ENCODE measurements at places on chromosomes 1 and 21.

- no peak for DNase-seq
These were observed 538.0 kb upstream of the CAMK1G start for GRCh38 chr1:209045331-209046057.

GRCh38 chr1:180221462-180221861 is 8.6 kb upstream of the LHX4 start:
- DNase-seq = no peak

GRCh38 chr1:204885790-204886189 is 15.1 kb downstream of the NFASC start:
- DNase-seq = no peak

DNA sequence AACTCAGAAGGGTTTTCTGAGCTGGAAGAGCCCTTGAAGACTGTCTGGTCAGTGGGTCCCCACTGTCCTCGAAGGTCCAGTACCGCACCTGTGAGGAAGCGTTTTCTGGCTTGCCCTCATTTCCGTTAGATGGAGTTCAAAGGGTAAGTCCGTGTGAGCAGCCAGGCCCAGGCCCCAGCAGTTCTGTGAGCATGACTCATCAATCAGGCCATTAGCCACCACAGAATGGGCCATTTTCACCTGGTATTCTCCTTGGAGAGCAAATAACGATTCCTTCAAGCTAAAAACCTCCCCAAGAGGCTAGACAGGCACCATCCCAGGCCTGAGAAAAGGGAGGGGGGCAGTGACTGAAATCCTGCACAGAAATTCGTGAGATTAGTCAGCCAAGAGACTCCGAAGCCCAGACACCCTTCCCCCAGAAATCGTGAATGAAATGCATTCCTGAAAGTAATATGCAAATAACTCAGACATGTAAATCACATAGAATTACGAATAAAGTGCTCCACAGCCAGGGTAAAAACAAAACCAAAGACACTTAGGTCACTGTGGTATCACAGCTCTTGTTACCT is 66.0 kb downstream of the BCAR3 start:
- DNase-seq = no peak

DNA sequence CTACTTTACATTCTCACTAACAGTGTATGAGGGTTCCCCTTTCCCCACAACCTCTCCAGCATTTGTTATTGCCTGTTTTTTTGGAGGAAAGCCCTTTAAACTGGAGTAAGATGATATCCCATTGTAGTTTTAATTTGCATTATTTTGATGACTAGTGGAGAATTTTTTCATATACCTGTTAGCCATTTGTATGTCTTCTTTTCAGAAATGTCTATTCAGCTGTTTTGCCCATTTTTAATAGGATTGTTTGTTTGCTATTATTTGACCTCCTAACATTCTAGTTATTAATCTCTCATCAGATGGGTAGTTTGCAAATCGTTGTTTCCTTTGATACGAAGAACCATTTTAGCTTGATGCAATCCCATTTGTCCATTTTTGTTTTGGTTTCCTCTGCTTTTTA is 165.0 kb downstream of the GLUL start:
- no peak for DNase-seq

DNA sequence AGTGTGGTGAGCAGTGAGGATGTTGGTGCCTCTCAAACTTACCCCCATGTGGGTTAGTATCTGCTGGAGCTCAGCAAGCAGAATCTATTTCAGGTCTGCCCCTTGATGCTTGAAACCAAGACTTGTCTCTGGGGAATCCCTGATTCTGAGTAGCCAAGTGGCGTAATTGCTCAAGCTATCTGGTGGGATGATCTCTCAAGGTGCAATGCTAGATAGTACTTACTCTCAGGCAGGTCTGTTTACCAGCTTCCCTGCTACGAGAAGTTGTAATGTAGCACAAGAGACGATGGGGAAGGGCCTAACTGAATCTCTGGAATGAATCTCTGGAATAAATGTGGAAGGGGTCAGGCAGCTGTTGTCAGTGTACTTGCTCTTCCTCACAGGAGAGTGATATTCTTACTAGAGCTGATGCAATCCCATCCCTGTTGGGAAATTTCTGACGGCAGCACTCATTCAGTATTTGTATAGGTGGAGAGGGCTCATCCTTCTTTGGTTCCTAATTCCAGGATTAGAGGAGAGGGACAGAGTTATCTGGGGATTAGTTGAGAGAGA is 65.4 kb downstream of the MACF1 start:
- no peak for DNase-seq

- no peak for DNase-seq
These were observed 1.3 kb upstream of the ZP4 start for GRCh38 chr1:237891979-237892378.

- no peak for DNase-seq
These were observed 9.2 kb upstream of the SLAMF8 start for GRCh38 chr1:159817276-159818041.

- DNase-seq = no peak
These were observed 372.4 kb upstream of the PROX1 start for GRCh38 chr1:213615226-213615916.

- no peak for DNase-seq
These were observed 21.3 kb downstream of the SCAF4 start for GRCh38 chr21:31710586-31710985.

DNA sequence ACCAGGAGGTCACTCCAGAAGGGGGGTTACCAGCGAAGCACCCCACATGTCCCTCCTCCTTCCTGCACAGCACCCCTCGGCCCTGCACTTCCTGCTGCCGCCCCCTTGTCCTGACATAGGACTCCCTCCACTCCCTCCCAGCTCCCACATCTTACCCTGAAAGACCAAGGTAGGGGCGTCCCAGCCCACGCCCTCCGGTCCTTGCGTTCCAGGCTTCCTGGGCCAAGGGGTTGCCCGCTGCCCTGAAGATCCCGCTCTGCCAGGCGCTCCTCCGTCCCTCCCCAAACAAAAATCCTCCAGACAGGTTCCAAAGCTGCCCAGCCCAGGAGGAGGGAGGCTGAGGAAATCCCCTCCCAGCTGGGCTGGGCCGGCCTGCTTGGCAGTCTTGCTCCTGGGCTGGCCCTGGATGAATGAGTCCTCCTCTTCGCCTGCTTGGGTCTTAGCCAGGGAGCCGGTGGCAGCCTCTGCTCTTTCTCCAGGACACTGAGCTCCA is at the start of gene RHBDL2:
TSS of gene RHBDL2 (minus strand) at position 304 of the 493 bp plus-strand sequence. CDS start 22,618 bp downstream, outside the sequence.
- no peak for DNase-seq

DNA sequence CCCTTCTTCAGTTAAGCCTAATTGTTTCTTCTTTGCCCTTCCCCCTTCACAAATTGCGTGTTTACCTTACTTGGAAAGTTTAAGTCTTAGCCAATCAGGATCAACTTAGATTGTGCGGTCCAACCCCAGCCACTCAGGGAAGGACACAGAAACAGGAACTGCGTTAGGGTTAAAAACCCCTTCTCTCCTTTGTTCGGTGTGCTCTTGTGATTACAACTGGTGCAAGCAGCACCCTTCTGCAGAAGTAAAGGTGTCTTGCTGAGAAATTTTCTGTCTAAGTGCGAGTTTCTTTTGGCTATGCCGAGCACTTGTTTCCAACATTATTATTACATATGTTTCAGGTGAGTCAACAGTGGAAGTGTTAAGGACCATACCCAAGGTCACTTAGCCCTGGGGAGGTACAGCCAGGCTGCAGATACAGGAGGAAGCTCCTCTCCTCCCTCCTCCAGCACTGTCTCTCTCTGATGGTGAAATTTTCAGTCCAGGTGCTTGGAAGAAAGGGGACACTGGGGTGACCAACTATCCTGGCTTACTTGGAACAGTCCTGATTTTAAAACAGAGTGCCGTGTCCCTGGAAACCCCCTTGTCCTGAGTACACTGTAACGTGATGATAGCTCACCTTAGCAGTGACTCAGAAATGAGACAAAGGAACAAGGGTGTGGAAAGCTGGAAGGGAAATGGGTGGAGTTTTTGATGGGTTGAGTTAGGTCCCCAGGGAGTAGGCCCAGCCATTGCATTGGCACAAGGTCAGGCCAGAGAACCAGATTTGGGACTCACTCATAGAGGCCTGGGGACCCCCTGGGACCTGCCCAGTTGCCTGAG is 68.7 kb upstream of the KLHDC7A start:
- no peak for DNase-seq

- DNase-seq = no peak
These were observed 248.1 kb upstream of the FMN2 start for GRCh38 chr1:239843541-239843940.

GRCh38 chr1:200783926-200784325 is 45.2 kb downstream of the CAMSAP2 start:
- no peak for DNase-seq

DNA sequence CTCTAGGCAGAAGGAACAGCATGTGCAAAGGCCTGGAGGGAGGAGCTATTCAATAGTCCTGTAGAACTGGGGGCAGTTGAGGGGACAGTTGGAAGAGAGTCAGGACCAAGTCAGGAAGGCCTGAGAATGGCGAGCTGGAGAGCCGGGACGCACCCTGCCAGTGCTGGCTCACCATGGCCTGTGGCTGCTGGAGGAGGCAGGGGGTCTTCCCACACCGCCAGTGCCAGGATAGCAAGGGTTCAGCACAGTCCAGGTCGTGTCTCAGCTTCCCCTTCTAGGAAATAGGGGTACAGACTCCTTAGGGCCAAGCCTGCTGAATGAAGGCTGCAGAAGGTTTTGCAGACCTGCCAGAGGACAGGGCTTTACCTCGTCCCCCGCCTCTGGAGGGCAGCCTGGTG is 7.3 kb downstream of the PODN start:
- DNase-seq = no peak

GRCh38 chr1:110485725-110486124 is 33.2 kb downstream of the KCNA10 start:
- DNase-seq = no peak

GRCh38 chr21:14499316-14499715 is 46.8 kb downstream of the SAMSN1 start:
- no peak for DNase-seq

DNA sequence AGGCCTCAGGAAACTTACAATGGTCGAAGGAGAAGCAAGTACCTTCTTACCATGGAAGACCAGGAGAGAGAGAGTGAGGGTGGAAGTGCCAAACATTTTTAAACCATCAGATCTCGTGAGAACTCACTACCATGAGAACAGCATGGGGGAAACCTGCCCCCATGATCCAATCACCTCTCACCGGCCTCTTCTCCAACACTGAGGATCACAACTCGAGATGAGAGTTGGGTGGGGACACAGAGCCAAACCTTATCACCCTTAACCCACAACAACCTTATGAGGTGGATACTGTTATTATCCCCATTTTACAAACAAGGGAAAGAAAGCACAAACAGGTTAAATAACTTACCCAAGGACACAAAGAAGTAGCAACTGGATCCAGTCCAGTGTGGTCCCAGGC is 80.5 kb downstream of the MPZL1 start:
- no peak for DNase-seq

DNA sequence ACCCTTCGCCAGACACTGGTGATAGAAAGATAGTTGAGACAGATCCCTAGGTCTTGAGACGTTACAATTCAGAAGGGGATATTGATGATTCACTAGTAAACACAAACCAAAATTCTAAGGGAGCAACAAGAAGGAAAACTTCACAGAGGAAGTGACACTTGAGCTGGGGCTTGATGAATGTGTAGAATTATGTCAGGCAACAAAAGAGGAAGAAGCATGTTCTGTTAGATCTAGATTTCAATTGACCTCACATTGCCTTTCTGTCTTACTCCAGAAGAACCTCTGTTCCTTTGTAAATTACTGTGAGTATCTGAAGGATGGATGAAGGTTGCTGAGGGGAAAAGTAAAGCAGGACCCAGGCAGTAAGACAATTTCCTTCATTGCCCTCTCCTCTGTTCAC is 328.2 kb downstream of the KCTD3 start:
- no peak for DNase-seq

- DNase-seq = no peak
These were observed 2.8 kb downstream of the LINGO4 start for GRCh38 chr1:151802372-151802771.

DNA sequence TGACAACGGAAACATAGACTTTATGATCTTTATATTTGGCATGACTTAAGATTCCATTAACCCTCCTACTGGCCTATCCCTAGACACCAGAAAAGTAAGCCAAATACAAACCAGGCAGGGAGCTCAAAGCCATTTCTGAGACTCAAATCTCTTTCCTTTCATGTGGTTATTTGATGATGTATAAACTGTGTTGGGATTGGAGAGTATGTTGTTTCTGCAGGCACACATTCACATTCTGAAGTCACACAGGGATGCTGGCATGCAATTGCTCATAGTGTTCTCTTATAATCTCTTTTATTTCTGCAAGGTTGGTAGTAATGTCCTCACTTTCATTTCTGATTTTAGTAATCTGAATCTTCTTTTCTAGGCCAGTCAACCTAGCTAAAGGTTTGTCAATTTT is 5.8 kb downstream of the ZMYND12 start:
- DNase-seq = no peak

DNA sequence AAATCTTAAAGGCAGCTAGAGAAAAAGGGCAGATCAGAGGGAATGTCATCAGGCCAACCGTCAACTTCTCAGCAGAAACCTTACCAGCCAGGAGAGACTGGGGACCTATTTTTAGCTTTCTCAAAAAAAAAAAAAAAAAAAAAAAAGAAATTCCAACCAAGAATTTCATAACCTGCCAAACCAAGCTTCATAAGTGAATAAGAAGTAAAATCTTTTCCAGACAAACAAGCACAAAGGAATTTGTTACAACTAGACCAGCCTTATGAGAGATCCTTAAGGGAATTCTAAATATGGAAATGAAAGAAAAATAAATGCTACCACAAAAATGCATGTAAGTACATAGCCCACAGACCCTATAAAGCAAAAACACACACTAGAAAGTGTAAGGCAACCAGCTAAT is 267.7 kb downstream of the AKT3 start:
- no peak for DNase-seq

GRCh38 chr1:31302709-31303441 is 6.0 kb downstream of the ZCCHC17 start:
- no peak for DNase-seq

GRCh38 chr1:9539829-9540550 is 725 bp downstream of the SLC25A33 start:
- DNase-seq = no peak

- DNase-seq = no peak
These were observed at the start of gene RGS18 for GRCh38 chr1:192158181-192158580. Gene RGS18, plus strand, starts transcription at chr1:192158462. Its CDS starts 176 bp downstream, at chr1:192158638.

DNA sequence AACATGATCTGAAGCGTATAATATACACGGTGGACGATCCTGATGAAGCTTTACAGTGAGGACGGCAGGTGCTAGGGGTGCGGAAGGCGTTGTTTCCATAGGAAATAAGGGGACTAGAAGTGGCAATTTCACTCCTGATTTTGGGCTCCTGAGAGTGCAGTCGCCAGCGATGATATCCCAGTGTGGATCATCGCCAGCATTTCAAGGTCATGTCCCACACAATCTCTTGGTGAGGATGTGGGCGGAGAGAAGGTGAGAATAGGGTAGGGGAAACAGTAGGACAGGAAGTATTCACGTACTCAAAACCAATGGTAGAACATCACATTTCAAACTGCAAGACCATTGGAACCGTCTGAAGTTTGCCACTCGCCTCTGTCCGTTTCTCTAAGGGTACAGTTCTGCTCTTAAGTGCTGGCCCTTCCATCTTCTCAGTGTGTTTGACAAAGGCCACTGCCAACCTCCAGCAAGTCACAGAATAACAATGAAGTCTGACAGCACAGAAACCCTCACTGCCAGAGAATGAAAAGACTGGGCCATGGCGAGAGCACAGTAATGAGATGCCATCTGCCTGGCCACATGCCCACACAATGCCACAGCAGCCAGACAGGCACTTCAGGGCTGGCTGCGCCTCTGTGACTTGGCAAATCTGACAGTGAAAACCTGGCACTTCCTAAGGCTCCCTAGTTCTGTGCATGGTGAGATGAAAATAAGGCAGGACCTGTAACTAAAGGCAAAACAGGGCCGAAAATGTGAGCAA is 27.9 kb downstream of the PCSK9 start:
- no peak for DNase-seq
